ENCODE measurements at places on chromosomes 1 and 21.
A peak's percentile ranks its signal among the peaks of the same experiment; 100 is the strongest.

- no peak for DNase-seq
Observed at GRCh38 chr1:40845895-40846294, 16.3 kb downstream of the CITED4 start.

DNA sequence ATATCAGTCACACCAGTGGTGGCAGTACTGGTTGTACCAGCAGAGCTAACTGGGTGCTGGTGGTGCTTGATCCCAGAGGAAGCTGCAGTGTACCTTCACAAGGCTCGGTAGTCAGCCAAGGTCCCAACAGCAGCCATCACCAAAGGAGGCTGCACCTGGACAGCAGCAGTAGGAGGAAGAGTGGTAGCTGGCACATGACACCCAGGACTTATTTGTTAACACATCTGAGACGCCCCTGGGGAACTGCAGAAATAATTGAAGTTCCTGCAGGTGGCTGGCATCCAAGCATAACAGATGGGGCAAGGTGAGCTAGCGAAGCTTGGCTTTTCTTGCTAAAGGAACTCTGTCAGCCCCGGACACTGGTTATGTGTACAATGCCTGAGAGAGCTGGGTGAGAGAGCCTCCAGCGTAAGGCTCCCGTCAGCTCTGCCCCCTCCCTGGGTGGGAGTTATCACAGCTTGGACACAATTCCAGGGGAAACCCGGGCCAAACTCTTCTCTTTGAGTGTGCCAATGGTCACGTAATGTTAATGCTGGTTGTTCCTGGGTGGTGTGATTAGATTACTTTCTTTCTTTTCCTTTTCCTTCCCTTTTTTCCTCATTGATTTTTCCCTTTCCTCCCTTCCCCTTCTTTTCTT, 29.1 kb upstream of the PARP1 start:
- DNase-seq, result no peak

DNA sequence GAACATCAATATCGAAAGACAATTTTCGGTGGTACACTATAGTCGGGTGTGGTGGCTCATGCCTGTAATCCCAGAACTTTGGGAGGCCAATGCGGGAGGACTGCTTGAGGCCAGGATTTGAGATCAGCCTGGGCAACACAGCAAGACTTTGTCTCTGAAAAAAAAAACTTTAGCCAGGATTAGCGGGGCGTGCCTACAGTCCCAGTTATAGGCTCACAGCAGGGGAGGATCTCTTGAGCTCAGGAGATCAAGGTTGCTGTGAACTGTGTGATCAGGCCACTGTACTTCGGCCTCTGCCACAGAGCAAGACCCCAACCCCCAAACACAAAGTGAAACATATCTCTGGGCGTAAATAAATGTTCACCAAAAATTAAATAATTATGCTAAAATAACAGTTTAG, 1.6 kb downstream of the TADA1 start:
- no peak for DNase-seq

GRCh38 chr1:230501242-230501641, 75.1 kb upstream of the PGBD5 start:
- DNase-seq, result no peak

DNA sequence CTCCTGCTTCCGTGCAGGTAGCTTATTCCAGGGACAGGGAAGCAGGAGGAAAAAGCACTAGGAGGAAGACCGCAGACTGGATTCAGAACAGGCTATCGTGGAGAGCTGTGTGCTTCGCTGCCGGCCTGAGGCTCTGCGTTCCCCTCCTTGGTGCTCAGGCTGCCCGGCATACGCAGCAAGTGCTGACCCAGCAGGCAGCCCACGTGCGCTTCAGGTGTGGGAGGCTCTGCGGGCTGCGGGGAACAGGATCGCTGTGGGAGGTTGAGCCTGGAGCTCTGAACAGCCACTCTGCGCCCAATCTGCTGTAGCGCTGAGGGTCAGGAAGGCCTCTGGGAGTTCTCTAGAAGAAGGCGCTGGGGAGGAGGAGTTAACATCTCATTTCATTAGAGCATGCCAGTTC, 27.9 kb downstream of the DOP1B start:
- DNase-seq, result no peak

DNA sequence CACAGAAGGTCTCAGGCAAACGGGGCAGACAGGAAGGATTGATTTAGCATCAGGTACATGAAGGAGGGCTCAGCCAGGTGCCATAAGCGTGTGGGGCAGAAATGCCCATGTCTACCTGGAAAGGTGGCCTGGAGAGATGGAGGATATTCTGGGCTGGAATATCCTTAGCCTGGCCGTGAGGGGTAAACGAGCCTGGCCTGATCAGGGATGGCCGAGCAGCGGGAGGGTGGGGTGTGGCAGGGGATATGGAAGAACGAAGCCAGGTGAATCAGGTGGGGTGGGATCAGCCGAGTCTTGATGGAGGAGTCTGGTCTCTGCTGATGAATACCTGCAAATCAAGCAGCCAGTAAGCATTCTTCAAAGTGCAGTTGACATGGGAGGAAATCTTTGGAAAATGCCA, 35.5 kb upstream of the TTC22 start:
- no peak for DNase-seq

- no peak for DNase-seq
Observed at GRCh38 chr1:184696403-184696802, 58.3 kb downstream of the EDEM3 start.

GRCh38 chr1:238223076-238223640, 332.4 kb upstream of the ZP4 start:
- DNase-seq, result no peak

- DNase-seq, result peak; percentile 52
Observed at GRCh38 chr21:46371204-46372013, 47.5 kb downstream of the PCNT start.

- peak; percentile 26 for DNase-seq
Observed at GRCh38 chr1:187051618-187052232, 223.0 kb downstream of the PLA2G4A start.

DNA sequence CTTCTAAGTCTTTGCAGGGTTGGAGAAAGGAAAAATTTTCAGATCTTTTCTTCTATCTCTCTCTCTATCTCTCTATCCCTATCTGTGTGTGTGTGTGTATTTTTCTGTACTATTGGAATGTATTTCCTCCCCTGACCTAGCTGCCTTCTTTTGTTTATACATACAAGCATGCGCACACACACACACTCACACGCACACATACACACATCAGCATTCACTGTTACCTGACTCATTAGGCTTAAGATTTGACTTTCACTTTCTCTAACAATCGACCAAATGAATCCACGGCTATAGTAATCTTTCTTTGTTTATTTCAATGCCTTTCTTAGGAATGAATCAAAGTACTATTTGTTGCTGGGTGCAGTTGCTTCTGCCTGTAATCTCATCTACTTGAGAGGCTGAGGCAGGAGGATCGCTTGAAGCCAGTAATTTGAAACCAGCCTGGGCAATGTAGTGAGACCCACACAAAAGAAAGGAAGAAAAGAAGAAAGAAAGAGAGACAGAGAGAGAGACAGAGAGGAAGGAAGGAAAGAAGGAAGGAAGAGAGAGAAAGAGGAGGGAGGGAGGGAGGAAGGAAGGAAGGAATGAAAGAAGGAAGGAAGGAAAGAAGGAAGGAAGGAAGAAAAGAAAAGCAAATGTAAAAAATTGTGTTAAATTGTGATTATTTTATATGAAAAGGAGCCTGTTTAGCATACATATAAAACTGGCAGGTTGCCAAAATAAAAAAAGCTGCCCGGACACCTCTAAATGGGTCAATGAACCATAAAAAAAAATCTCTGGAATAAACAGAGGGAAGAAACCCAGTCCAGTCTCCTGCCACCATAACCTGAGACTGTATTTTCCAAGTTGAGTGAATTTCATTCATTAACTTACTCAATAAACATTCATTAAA, 206.8 kb downstream of the ZNF326 start:
- DNase-seq, result no peak

- no peak for DNase-seq
Observed at GRCh38 chr21:42521805-42522204, 8.2 kb downstream of the SLC37A1 start.

DNA sequence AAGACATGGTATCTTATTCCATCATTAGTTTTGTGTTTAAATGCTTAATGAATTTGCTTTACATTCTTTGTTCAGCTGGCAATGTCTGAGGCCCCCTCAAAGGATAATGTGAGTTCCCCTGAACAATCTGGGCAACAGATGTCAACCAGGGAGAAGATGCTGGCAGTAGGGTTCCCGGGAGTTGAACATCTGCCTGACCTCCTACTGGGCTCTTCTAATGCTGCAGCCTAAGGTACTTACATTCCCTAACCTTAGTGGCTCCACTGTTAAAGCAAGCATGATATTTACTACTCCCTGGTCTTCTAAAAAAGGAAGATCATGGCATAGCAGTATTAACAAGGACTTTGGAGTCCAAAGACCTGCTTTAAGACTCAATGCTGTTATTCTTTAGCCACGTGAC, 574.9 kb upstream of the NR5A2 start:
- DNase-seq, result no peak

DNA sequence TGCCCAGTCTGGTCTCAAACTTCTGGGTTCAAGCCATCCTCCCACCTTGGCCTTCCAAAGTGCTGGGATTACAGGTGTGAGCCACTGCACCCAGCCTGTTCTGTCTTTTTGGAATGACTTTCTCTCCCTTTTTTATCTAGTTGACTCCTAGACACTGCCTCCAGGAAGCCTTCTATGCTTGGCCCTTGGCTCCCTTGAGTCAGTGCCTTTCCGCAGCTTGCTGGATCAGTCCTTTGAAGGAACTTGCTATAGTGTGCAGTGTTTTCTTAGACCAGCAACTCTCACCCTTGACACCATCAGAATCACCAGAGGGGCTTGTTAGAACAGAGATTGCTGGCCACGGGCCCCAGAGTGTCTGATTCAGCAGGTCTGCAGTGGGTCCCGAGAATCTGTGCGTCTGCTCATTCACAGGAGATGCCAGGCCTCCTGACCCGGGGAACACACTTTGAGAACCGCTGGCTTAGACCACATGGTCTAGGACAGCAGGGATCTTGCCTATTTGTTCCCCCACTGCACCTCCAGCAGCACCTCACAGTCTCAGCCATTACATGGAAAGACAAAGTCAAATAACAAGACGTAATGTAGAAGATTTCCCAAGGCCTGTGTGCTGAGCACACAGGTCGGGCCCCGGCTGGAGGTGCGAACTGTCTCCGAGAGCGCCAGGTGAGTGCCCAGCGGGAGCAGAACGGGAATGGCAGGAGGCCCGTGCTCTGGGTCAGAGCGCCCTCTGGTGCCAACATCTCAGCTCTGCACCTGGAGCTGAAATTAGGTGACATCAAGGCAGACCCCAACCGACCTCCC, 27.4 kb upstream of the CTPS1 start:
- DNase-seq, result peak; percentile 41

DNA sequence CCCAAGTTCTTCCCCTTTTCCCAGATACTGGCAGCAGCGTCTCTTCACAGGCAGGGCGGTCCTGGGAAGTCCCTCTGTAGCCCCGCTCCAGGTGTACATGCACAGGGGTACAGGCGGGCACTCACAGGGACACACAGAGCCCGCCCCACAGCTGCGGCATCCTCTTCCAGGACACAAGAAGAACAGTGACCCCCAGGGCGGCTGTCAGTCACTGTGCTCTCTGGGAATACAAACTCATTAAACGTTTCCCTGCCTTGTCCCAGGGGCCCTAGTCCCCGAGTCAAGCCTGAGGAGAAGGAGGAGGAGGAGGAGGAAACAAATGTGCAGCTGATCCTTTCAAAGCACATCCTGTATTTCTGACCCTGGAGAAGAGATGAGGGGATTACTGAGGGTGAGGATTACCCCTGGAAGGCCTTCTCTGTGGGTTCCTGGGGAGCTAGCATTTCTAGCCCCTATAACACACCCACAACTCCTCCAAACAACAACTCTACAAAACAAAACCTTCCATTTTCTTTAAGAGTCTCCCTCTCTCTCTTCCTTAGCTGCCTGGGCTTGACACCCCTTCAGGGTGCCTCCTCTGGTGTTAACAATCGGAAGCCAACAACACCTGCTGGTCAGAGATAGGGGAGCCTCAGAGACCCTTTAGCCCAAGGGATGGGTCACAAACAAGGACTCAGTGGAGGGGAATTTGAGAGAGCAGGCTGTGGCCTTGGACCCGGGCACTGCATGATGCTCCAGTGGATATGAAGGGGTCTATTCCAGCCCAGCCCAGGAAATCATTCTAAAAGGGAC, 28.4 kb upstream of the DMBX1 start:
- DNase-seq, result no peak

GRCh38 chr1:230175163-230175747, 108.2 kb downstream of the GALNT2 start:
- DNase-seq, result no peak

DNA sequence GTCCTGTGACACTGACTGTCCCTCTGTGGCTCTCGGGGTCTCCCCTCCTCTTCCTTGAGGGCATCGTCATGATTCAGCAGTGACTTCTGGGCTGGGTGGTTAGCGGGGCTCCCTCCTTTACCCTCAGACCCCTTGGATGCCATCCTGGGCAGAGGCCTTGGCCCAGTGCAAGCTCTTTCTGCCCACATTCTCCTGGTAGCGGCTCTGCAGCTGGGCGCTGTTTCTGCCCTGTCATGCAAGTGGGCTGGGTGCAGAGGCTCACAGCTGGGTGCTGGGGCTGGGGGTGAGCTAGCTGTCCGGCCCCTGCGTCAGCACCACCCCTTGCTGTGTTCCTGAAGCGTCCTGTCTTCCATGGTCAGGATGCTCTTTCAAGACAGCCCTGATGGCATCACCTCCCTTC, 158.5 kb downstream of the PCBP3 start:
- DNase-seq, result no peak

DNA sequence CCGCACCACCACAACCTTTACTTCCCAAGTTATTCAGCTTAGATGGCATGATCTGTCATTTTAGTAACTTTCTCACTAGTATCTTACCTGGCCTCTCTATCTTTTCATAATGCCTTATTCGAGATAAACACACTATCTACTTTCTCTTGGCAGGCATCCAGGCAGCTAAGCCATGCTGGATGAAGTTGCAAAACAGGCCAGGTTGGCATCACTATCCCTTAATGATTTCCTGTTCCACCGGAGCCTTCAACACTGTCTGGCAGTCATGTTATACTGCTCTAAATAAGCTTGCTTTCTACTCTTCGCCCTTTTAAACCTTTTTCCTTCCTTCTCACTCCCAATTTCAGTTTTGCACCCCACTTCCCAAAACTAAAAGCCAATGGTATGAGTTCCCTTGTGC, 12.0 kb upstream of the KCNH1 start:
- no peak for DNase-seq

GRCh38 chr1:54806931-54807611, 5.9 kb upstream of the TTC22 start:
- no peak for DNase-seq
